ENCODE measurements at places on chromosomes 16 and 17. TPM values are rescaled to one million over a fixed set of nuclear protein-coding genes. Genes with fewer than 3 reads are reported as not detected.
A peak's percentile ranks its signal among the peaks of the same experiment; 100 is the strongest.

The THOC6 gene
- 16.1 TPM for total RNA-seq

The CCT6B gene
- 1.7 TPM for total RNA-seq

The SLC9A5 gene
- 1.8 TPM for total RNA-seq

The KCNG4 gene
- not detected for total RNA-seq

The LDAF1 gene
- total RNA-seq = 62.2 TPM

GRCh38 chr17:692116-692515 is 22.5 kb downstream of the VPS53 start:
- peaks cover 22% of the 10 kb centered on the region for H3K36me3 ChIP-seq
- peak; percentile 89 for DNase-seq
- H3K27ac ChIP-seq = peak overlapping the region; percentile 51
- H3K4me1 ChIP-seq = peaks cover 20% of the 10 kb centered on the region

GRCh38 chr17:72646176-72646575 is 446.3 kb downstream of the SLC39A11 start:
- H3K27me3 ChIP-seq = no peaks in the 10 kb centered on the region
- H3K27ac ChIP-seq = no peak overlapping the region
- no peaks in the 10 kb centered on the region for H3K4me1 ChIP-seq
- DNase-seq = peak; percentile 16

DNA sequence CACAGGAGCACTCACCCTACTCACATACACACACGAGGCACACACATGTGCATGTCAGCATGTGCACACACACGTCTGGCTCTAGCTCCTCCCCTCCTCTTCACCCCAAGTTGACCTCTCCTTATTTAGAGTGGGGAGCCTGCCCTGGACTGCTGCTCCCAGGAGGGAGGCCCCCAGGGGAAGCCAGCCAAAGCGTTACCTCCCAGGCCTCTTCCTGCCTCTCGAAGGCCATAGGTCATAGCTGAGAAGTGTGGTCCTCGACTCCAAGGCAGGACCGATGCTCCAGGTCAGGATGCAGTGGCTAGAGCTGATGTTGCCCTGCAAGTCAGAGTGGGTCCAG is 18.8 kb downstream of the POLR3K start:
- H3K4me1 ChIP-seq = peaks cover 1% of the 10 kb centered on the region
- H3K36me3 ChIP-seq = no peaks in the 10 kb centered on the region
- H3K27ac ChIP-seq = no peak overlapping the region

DNA sequence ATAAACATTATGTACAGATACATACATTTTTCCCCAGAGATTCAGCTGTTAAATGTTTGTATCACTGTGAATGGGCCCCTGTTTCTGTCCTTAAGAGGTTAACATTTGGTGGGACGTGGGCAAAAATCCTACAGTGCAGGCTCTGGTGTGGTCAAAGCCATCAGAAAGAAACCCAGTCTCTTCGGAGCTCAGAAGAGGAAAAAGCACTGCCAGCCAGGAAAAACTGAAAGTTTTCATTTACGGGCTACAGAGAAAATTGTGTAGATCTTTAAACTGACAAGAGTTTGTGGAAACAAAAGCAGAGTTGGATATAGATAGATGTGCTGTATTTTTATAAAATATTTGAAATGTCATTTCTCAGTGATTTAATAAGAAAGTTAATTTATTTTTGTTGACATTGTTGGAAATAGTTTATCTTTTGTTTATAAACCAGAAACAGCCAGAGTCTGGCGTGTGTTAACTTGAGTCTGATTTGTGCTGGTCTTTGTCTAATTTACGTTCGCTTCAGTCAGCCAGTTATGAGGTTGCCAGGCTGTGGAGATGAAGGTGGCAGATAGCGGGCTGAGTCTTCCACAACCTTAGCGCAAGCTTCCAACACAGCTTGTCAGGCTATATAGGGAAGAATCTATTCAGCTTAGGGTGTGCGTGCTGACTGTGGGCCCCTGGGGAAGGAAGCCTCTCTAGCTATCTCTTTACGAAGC is 9.5 kb upstream of the TEKT3 start:
- peaks cover 5% of the 10 kb centered on the region for H3K27me3 ChIP-seq
- peak overlapping the region; percentile 37 for H3K27ac ChIP-seq
- no peak for DNase-seq
- H3K4me3 ChIP-seq = no peak overlapping the region
- no peaks in the 10 kb centered on the region for H3K36me3 ChIP-seq

DNA sequence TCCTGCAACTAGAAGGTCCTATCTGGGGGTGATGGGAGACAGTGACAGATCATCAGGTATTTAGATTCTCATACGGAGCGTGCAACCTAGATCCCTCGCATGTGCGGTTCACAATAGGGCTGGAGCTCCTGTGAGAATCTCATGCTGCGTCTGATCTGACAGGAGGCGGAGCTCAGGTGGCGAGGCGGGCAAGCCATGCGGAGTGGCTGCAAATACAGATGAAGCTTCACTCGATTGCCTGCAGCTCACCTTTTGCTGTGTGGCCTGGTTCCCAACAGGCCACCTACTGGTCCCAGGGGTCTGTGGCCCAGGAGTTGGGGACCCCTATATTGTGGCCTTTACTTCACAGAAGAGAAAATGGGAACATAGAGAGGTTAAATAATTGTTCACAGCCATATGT is 200.4 kb downstream of the IRF8 start:
- DNase-seq = no peak
- H3K36me3 ChIP-seq = no peaks in the 10 kb centered on the region
- peaks cover 5% of the 10 kb centered on the region for H3K4me1 ChIP-seq
- H3K27me3 ChIP-seq = no peaks in the 10 kb centered on the region
- no peak overlapping the region for H3K4me3 ChIP-seq
- no peak overlapping the region for H3K27ac ChIP-seq

GRCh38 chr17:50029185-50029584 is 26.7 kb upstream of the ITGA3 start:
- peaks cover 19% of the 10 kb centered on the region for H3K4me1 ChIP-seq
- H3K27ac ChIP-seq = no peak overlapping the region
- H3K36me3 ChIP-seq = no peaks in the 10 kb centered on the region
- no peak overlapping the region for H3K4me3 ChIP-seq
- no peaks in the 10 kb centered on the region for H3K27me3 ChIP-seq

GRCh38 chr16:645852-646678 is 3.1 kb upstream of the WDR90 start:
- DNase-seq = no peak
- H3K4me1 ChIP-seq = peaks cover 21% of the 10 kb centered on the region
- H3K27me3 ChIP-seq = no peaks in the 10 kb centered on the region
- no peak overlapping the region for H3K4me3 ChIP-seq
- no peak overlapping the region for H3K27ac ChIP-seq

DNA sequence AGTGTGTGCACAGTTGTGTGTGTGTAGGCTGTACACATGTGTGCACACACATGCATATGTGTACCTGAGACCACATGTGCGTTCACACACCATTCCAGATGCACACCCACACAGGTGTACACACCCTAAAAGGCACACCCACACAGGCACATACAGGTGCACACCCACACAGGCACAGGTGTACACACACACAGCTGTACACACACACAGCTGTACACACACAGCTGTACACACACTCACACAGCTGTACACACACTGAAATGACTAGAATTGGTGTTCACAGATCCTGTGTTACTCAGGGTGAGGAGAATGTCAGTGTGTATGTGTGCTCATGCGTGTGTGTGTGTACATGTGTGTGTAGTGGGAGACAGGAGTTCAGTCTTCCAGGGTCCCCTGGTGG is 15.9 kb upstream of the DOC2B start:
- H3K4me3 ChIP-seq = no peak overlapping the region
- DNase-seq = no peak
- no peak overlapping the region for H3K27ac ChIP-seq

DNA sequence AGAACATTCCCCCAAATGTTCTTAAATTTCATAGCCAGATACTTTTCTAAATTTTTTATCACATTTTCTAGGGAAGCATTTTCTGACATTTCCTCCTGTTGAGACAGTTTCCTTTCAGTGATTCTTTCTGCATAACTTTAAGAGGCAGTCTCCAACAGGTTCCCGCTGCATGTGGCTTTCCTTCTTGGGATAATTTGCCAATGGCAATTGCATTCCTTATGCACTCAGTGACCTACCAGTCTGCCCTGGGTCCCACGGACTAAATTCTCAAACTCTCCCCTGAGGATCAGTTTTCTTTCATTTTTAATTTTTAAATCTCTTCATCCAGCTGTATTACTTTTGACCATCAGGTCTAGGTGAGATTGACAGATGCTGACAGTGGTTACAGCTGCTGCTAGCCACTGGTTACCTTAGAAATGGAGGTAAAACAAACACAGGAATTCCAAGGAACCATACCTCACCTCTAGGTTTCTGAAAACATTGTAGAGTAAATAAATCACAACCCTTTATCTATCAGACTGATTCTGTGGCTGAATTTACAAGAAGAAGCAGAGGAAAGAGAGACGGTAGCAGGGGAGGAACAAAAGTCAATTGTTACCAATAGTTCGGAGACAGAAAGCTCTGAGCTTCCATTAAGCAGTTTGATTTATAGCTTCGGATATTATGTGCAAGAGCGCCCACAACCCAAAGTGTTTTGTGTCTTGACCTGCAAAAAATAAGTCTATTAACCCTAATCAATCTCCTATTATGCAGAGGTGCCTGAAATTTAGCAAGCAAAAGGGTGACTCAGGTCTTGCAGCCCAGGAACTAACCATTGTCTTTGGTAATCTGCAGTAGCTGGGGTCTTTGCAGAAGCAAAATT is 216.0 kb downstream of the PMP22 start:
- no peaks in the 10 kb centered on the region for H3K36me3 ChIP-seq
- no peak for DNase-seq
- H3K4me1 ChIP-seq = no peaks in the 10 kb centered on the region
- H3K27me3 ChIP-seq = peaks cover 6% of the 10 kb centered on the region
- H3K27ac ChIP-seq = no peak overlapping the region

- no peak for DNase-seq
- H3K27ac ChIP-seq = no peak overlapping the region
- no peaks in the 10 kb centered on the region for H3K4me1 ChIP-seq
Measured at GRCh38 chr17:83135692-83136091, 56.3 kb downstream of the METRNL start.

DNA sequence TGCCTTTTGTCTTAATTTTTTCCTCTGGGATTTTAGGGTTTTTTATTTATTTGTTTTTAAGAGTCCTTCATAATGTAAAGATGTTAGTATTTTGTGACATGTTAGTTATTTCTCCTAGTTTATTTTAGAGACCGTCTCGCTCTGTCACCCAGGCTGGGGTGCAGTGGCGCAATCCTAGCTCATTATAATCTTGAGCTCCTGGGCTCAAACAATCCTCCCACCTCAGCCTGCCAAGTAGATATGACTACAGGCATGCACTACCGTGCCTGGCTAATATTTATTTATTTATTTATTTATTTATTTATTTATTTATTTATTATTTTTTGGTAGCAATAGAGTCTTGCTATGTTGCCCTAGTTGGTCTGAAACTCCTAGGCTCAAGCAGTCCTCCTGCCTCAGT is 37.4 kb upstream of the ARHGAP17 start:
- no peak for DNase-seq
- no peaks in the 10 kb centered on the region for H3K27me3 ChIP-seq
- H3K36me3 ChIP-seq = no peaks in the 10 kb centered on the region
- H3K27ac ChIP-seq = no peak overlapping the region
- H3K4me3 ChIP-seq = no peak overlapping the region
- peaks cover 11% of the 10 kb centered on the region for H3K4me1 ChIP-seq

GRCh38 chr16:55905651-55906050 is 30.5 kb upstream of the CES5A start:
- DNase-seq = no peak
- H3K27ac ChIP-seq = no peak overlapping the region
- no peaks in the 10 kb centered on the region for H3K36me3 ChIP-seq
- no peaks in the 10 kb centered on the region for H3K4me1 ChIP-seq
- H3K4me3 ChIP-seq = no peak overlapping the region
- no peaks in the 10 kb centered on the region for H3K27me3 ChIP-seq

GRCh38 chr17:74417178-74418045 is 14.5 kb upstream of the GPRC5C start:
- H3K4me1 ChIP-seq = no peaks in the 10 kb centered on the region
- no peak for DNase-seq
- no peaks in the 10 kb centered on the region for H3K27me3 ChIP-seq
- no peak overlapping the region for H3K4me3 ChIP-seq
- no peaks in the 10 kb centered on the region for H3K36me3 ChIP-seq
- no peak overlapping the region for H3K27ac ChIP-seq

- peaks cover 13% of the 10 kb centered on the region for H3K4me1 ChIP-seq
- H3K27ac ChIP-seq = peak overlapping the region; percentile 12
- H3K27me3 ChIP-seq = no peaks in the 10 kb centered on the region
- no peak overlapping the region for H3K4me3 ChIP-seq
- DNase-seq = no peak
- peaks cover 59% of the 10 kb centered on the region for H3K36me3 ChIP-seq
Measured at GRCh38 chr17:8464941-8465340, 29.3 kb downstream of the NDEL1 start.

DNA sequence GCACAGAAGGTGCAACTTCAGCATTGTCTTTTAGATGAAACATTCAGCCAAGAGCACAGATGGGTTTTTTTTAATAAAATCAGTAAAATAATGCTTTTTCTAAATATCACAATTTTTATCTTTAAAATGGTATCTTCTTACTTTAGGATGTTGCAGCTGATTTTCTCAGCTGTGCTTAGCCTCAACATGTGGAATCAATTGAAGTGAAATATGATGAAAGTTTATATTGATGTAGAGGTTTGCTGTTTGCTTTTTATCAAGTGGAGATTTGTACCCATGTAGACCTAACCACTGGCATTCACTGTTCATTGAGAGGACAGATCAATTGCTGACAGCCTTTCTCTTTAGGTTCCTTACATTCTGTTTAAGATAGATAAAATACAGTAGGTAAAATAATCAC is 107.8 kb downstream of the CYB561 start:
- H3K36me3 ChIP-seq = peaks cover 8% of the 10 kb centered on the region
- no peak overlapping the region for H3K27ac ChIP-seq
- no peak overlapping the region for H3K4me3 ChIP-seq
- no peak for DNase-seq
- H3K27me3 ChIP-seq = no peaks in the 10 kb centered on the region

DNA sequence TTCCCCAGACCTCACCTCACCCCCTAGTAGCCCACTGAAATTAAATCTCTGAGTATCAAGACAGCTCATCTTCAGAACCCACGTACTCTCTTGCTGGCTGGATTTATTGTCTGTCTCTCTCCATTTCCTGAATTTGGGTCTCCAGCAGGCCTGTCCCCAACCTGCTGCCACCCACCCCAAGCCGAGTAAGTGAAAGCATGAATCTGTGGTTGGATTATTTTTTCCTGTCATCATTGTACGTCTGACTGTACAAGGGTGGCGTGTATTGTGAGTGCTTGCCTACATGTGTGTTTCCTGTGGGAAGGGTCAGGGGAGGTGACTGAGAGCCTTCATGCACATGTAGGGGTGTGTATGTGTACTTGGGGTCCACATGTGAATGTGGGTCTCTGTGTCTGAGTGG is 5.4 kb downstream of the TNP2 start:
- peaks cover 4% of the 10 kb centered on the region for H3K4me1 ChIP-seq
- H3K27ac ChIP-seq = no peak overlapping the region
- H3K27me3 ChIP-seq = peaks cover 14% of the 10 kb centered on the region
- DNase-seq = no peak

GRCh38 chr16:80006241-80007215 is 406.0 kb upstream of the MAF start:
- H3K4me3 ChIP-seq = no peak overlapping the region
- no peaks in the 10 kb centered on the region for H3K27me3 ChIP-seq
- H3K36me3 ChIP-seq = no peaks in the 10 kb centered on the region
- H3K27ac ChIP-seq = no peak overlapping the region

- no peaks in the 10 kb centered on the region for H3K4me1 ChIP-seq
- no peaks in the 10 kb centered on the region for H3K36me3 ChIP-seq
- H3K4me3 ChIP-seq = no peak overlapping the region
- no peak overlapping the region for H3K27ac ChIP-seq
Measured at GRCh38 chr16:85901773-85902365, 2.9 kb downstream of the IRF8 start.
